ENCODE measurements at places on chromosomes 6 and 20.

- H3K36me3 ChIP-seq = peaks cover 28% of the 10 kb centered on the region
- H3K4me1 ChIP-seq = peaks cover 44% of the 10 kb centered on the region
- H3K4me3 ChIP-seq = no peak overlapping the region
- no peaks in the 10 kb centered on the region for H3K27me3 ChIP-seq
- no peak for DNase-seq
- H3K27ac ChIP-seq = no peak overlapping the region
Observed at GRCh38 chr6:30321692-30322388, 4.9 kb upstream of the TRIM39 start.

GRCh38 chr20:37243076-37243936 lies 18.3 kb downstream of the GHRH start:
- no peak for DNase-seq
- H3K36me3 ChIP-seq = peaks cover 67% of the 10 kb centered on the region
- no peak overlapping the region for H3K4me3 ChIP-seq
- H3K27me3 ChIP-seq = no peaks in the 10 kb centered on the region
- H3K27ac ChIP-seq = no peak overlapping the region
- H3K4me1 ChIP-seq = peaks cover 7% of the 10 kb centered on the region

DNA sequence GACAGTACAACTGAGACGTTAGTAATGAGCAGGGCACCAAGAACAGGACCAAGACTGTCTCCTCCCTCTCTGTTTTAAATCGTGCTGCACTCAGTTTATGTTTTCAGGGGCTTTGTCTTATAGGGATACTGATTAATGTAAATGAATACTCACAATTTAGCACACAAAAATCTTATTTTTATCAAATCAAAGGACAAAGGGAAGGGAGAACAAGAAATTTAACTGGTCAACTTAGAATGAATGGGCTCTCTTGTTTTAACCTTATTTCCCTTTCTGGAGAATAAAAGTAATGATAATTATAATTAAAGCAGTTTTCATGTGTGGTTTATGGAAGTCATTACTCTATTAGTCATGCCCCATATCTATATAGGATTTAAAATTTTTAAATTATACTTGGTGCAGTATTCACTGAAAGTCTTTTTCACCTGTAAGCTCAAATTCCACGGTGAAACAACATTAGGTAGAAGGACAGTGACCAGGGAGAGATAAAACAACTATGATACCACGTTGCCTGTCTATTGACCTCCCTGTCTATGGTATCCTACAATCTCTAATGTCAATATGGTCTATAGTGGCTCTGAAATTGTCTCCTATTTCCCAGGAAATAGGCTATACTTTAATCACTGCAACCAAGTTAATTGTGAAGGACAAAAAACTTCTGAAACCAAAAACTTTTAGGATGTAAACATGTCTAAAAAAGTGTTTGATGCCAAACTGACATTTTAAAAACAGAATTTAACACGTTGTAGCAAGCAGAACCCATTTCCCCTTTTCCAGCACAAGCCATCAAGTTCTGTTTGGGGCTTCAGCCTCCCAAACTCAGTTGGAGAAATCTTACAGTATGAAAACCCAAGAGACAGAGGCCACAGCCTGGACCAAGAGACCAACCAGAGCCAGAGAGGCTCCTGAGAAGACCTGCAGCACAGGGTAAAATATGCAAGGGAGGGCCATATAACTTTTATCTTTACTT lies 15.0 kb downstream of the ELOVL5 start:
- H3K27me3 ChIP-seq = no peaks in the 10 kb centered on the region
- no peak overlapping the region for H3K4me3 ChIP-seq
- DNase-seq = no peak

- no peak for DNase-seq
- H3K4me1 ChIP-seq = peaks cover 17% of the 10 kb centered on the region
- peak overlapping the region; percentile 56 for H3K27ac ChIP-seq
- H3K27me3 ChIP-seq = no peaks in the 10 kb centered on the region
Observed at GRCh38 chr20:48682529-48683363, 145.1 kb downstream of the PREX1 start.

DNA sequence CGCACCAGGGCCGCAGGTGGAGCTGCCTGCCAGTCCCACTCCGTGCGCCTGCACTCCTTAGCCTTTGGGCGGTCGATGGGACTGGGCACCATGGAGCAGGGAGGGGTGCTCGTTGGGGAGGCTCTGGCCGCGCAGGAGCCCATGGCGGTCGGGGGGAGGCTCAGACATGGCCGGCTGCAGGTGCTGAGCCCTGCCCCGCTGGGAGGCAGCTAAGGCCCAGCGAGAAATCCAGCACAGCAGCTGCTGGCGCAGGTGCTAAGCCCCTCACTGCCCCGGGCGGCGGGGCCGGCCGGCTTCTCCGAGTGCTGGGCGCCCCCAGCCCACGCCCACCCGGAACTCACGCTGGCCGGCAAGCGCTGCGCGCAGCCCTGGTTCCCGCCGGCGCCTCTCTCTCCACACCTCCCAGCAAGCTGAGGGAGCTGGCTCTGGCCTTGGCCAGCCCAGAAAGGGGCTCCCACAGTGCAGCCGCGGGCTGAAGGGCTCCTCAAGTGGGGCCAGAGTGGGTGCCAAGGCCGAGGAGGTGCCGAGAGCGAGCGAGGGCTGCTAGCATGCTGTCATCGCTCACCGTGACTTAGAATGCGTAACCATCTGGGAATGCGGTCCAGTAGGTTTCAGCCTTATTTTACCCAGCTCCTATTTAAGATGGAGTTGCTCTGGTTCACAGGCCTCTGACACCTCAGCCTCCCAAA lies 77.3 kb downstream of the C6orf52 start:
- H3K4me1 ChIP-seq = peaks cover 3% of the 10 kb centered on the region
- no peak overlapping the region for H3K27ac ChIP-seq
- H3K4me3 ChIP-seq = no peak overlapping the region
- DNase-seq = no peak
- peaks cover 43% of the 10 kb centered on the region for H3K36me3 ChIP-seq

- no peaks in the 10 kb centered on the region for H3K27me3 ChIP-seq
- no peaks in the 10 kb centered on the region for H3K36me3 ChIP-seq
- no peak overlapping the region for H3K27ac ChIP-seq
- H3K4me3 ChIP-seq = no peak overlapping the region
- peaks cover 20% of the 10 kb centered on the region for H3K4me1 ChIP-seq
Observed at GRCh38 chr20:31837896-31838397, 7.5 kb downstream of the FOXS1 start.

- no peaks in the 10 kb centered on the region for H3K36me3 ChIP-seq
- H3K27ac ChIP-seq = no peak overlapping the region
- H3K4me3 ChIP-seq = no peak overlapping the region
- H3K4me1 ChIP-seq = no peaks in the 10 kb centered on the region
Observed at GRCh38 chr6:115767931-115768330, 292.8 kb downstream of the FRK start.

GRCh38 chr6:170094686-170095272 lies 196.1 kb downstream of the DLL1 start:
- no peaks in the 10 kb centered on the region for H3K36me3 ChIP-seq
- H3K4me1 ChIP-seq = peaks cover 21% of the 10 kb centered on the region
- no peak overlapping the region for H3K27ac ChIP-seq
- no peak overlapping the region for H3K4me3 ChIP-seq

DNA sequence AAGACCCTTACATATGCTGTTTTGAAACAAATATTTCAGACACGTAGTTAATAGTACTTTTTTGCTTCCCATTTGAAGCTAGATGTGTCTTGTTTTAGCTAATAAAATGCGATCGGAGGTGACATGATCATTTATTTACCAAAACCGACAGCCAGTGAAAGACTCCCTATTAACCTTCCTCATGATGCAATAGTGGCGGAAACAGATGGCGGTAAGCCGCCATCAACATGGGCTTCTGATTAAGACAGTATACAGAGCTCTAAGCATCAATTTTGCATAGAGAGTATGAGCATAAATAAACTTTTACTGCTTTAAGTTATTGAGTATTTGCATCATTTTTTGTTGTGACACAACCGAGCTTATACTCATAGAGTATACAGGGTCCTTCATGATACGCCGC lies 1282.4 kb upstream of the ADGRB3 start:
- no peaks in the 10 kb centered on the region for H3K27me3 ChIP-seq
- no peak overlapping the region for H3K27ac ChIP-seq
- DNase-seq = no peak
- H3K36me3 ChIP-seq = no peaks in the 10 kb centered on the region

Data from stimulated activated naive B cell treated with anti-CD40 and anti-IgM and Interleukin-4, amounts not matched to agents 10 μg/mL and 1 μg/mL and 100 μg/mL, for 72 hours (primary cell).